ENCODE measurements at places on chromosomes 13 and 19. TPM values are rescaled to one million over a fixed set of nuclear protein-coding genes. Genes with fewer than 3 reads are reported as not detected.

The ZNF132 gene
- 5.6 TPM for total RNA-seq

The CEACAM3 gene
- not detected for total RNA-seq

The ATP8B3 gene
- total RNA-seq = 1.1 TPM

The WTIP gene
- 19.3 TPM for total RNA-seq

The EID2B gene
- 1.7 TPM for total RNA-seq

The DKKL1 gene
- total RNA-seq = 0.31 TPM

The ETHE1 gene
- total RNA-seq = 151 TPM

The ZNF653 gene
- total RNA-seq = 4.5 TPM

The FXYD3 gene
- total RNA-seq = 312 TPM

The SIAH3 gene
- 0.28 TPM for total RNA-seq

The NTF4 gene
- 11.7 TPM for total RNA-seq

The GPR183 gene
- total RNA-seq = not detected

The URAD gene
- not detected for total RNA-seq

The GRIN3B gene
- total RNA-seq = 1.7 TPM

The SYNGR4 gene
- total RNA-seq = not detected

The TINCR gene
- 0.46 TPM for total RNA-seq

The ZNF569 gene
- total RNA-seq = 4.0 TPM

The ZNF43 gene
- 6.2 TPM for total RNA-seq

The IZUMO4 gene
- 2.0 TPM for total RNA-seq

The OR7A5 gene
- not detected for total RNA-seq

The SPC24 gene
- total RNA-seq = 29.4 TPM

The THSD8 gene
- total RNA-seq = 9.3 TPM

The MBD3L2 gene
- total RNA-seq = not detected
